DMS153 (cell line): ENCODE measurements at places on chromosomes 4 and X.

DNA sequence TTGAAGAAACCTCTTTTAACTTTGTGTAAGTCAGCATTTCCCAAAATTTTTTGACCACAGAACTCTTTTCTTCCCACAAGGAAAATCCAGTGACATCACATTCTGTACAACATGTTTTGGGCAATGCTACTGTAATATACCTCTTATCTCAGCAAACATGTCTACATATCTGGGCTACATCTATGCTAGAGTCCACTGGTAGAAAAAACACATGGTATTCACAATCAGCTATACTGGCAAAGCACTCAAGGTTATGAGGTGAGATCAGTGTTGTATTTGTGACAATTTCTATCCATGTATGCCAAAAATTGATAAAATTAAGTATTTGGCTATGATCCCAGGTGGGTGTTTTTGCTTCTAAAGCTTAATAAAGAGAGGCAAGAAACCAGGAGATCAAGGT lies 98.0 kb downstream of the ATP11C start:
- no peak for DNase-seq

DNA sequence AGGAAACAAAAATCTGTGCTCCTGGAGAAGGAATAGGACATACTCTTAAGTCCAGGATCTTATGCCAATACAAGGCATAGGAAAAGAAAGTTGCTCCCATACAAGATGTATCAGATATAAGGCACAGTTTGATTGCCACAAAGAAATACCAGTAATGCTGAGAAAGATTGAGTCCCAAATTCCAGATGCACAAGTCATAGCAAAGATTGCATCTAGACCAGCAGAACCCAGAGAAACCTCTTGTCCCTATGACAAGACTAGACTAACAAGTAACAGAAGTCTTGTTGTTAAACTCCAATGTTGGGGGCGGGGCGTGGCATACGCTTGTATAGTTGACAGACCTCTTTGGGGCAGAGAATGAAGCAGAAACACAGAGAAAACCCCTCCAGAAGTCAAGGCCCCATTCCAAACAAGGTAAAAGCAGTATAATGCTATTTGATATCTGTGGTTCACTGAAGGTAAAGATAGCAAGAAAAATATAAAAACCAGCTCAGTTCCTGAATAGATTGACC lies 671.5 kb upstream of the GRIA3 start:
- no peak for DNase-seq

DNA sequence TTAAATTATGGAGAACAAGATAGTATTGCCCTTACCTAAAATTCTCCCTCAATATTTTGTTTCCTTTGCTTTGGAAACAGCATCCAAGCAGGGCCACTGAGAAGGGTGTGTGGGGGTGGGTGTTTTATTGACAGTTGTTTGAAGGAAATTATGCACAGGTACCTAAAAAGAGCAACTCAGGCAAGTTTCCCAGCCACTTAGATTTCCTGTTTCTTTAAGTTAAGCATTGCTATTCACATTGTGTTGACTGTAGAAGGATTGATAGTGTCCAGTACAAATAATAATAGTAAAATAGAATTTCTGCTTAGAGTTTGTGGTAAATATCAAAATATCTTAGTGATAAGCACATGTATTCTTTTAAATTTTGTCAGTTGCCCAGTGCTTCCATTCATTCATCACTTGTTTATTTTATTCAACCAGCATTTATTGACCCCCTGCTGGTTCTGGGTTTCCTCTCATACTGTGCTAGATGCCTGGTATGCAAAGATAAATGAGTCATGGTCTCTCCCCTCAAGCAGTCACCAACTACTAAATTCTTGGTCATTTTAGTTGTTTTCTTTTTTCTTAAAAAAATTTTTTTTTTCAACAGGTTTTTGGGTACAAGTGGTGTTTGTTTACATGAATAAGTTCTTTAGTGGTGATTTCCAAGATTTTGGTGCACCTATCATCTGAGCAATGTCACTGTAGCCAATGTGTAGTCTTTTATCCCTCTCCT lies 50.0 kb downstream of the GALNT7 start:
- no peak for DNase-seq

DNA sequence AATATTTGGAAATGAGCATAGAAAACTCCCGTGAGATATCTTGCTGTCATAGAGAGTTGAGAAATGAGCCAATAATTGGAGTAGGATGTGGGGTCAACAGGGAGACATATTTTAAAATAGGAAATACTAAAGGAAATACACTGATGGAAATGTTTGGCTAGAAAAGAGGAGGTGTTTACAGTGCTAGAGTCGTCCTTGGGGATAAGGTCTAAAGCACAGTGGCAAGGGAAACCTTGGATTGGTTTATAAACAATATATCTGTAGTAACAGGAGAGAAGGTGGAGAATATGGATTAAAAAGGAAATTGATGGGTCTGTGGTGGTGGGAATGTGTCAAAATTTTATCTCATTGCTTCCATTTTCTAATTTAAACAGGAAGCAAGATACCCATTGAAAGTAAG lies 82.1 kb downstream of the PPEF2 start:
- no peak for DNase-seq

- DNase-seq, result no peak
Measured at GRCh38 chr4:111675746-111676145, 469.5 kb upstream of the FAM241A start.

- no peak for DNase-seq
Measured at GRCh38 chrX:95907081-95907480, 777.6 kb upstream of the DIAPH2 start.

GRCh38 chr4:64341711-64342110 lies 67.5 kb downstream of the TECRL start:
- DNase-seq, result no peak

GRCh38 chr4:125321709-125322365 lies 7.1 kb downstream of the FAT4 start:
- DNase-seq, result no peak

DNA sequence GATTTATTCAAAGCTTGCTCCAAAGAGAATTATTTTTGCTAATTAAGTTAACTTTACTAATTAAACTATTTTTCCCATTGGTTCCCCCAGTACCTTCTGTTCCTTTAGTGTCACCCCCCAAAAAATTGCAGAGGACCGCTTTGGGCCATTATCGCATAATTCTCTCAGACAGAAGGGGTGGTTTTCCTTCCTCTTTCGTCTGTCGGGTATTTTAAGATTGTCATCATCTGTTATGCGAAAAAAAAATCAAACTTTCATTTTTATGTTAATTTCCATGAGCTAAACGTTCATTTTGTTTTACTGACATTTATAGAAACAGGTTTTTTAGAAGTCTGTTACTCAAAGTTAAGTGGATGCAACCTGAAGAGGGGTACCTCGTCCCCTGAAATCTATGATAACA lies 76.2 kb upstream of the DDX3X start:
- DNase-seq, result no peak

GRCh38 chr4:77031544-77031943 lies 44.2 kb downstream of the CCNI start:
- DNase-seq, result no peak

DNA sequence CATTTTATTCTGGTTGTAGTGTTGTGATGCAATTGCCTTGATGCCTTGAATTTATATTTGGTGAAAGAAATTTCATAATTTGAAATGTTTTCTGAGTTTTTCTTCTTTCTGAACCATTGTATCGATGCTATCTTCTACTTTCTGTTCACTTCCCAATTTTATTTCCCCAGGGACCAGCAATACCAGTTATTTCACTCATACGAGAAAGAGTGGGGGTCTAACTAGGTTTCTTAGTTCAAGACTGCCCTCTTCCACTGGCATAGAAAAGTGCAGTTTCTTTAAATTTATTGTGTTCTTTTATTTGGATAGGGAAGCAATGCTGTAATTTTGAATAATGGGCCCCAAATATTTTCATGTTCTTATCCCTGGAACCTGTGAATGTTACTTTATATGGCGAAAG lies 544.0 kb upstream of the ADGRL3 start:
- DNase-seq, result no peak

GRCh38 chrX:150958177-150958576 lies 25.0 kb upstream of the HMGB3 start:
- no peak for DNase-seq

DNA sequence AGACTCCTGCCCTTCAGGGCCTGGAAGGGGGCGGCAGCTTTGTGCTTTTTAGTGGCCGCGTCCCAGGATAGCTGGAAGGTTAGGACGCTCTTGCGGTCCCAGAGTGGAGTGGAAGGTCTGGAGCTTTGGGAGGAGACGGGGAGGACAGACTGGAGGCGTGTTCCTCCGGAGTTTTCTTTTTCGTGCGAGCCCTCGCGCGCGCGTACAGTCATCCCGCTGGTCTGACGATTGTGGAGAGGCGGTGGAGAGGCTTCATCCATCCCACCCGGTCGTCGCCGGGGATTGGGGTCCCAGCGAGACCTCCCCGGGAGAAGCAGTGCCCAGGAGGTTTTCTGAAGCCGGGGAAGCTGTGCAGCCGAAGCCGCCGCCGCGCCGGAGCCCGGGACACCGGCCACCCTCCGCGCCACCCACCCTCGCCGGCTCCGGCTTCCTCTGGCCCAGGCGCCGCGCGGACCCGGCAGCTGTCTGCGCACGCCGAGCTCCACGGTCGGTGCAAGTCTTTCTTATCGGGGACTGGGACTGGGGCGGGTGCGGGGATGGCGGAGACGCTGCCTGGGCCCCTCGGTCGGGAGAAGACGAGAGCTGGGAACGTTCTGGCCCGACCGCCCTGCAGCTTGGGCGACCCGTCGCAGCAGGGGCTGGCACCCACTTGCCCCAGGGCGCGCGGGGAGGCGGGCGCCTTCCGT lies at the start of gene EDNRA:
TSS of gene EDNRA (plus strand) at position 207 of the 686 bp plus-strand sequence. CDS start 4,585 bp downstream, outside the sequence.
- DNase-seq, result no peak

- DNase-seq, result no peak
Measured at GRCh38 chr4:115325836-115326235, 212.4 kb upstream of the NDST4 start.

- DNase-seq, result no peak
Measured at GRCh38 chrX:84259868-84260267, 71.9 kb upstream of the RPS6KA6 start.
